Kidney epithelial cell (primary cell): ENCODE measurements at places on chromosomes 7 and 10. TPM values are rescaled to one million over a fixed set of nuclear protein-coding genes. Genes with fewer than 3 reads are reported as not detected.

DNA sequence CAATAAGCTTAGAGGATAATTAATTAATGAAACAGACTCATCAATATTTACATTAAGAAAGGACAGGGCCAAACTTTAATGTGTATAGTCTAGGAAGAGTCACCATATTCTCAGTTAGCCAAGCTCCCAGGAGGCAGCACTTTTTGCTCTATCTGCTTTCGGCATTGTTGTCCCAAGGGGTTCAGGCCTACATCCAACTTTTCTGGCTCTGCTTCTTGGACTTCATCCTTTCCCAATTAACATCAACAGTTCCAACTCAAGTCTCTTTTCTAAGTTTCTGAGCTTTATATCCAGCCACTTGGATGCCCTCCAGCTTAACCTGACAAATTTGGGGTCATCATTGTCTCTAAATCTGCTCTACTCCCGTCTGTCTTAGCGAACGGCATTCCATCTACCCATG is 42.8 kb downstream of the GLI3 start:
- DNase-seq: no peak

- DNase-seq: peak; percentile 18
Measured at GRCh38 chr10:115044891-115045290, 48.3 kb upstream of the ATRNL1 start.

GRCh38 chr7:108296911-108297310 is 159.3 kb downstream of the NRCAM start:
- no peak for DNase-seq

GRCh38 chr7:42161719-42162118 is 75.3 kb downstream of the GLI3 start:
- DNase-seq: no peak

DNA sequence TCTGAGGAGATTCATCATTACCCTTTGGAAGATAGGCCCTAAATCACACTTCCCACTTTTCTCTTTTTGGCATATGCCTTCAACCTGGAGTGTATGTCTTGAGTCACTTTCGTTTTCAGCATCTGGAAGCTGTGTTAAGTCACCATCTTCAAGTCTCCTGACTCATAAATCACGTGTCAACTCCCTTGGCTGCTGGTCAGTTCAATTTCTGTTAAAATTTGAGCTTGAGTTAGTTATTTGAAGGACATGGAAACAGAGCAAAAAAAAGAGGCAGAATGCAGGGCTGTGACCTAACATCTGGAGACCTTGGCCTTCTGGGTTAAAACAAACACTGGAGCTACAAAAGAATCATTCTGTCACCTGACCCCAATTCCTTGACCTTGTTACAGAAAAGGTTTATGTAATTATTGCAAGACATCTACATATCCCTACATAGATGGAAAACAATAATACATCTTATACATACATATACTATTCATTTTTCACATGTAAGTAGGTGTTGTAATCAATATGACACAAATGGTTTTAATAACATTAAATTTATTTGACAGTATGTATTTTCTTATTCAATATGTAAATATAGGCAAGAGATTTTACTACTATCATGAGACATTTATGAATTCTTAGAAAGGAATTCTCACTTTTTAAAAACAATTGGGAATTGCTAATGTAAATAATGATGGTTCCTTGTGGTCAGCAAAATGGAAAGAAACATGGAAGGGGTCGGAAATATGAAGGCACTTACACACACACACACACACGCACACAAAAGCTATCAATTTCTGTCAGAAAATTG is 169.7 kb upstream of the PHYHIPL start:
- peak; percentile 75 for DNase-seq

DNA sequence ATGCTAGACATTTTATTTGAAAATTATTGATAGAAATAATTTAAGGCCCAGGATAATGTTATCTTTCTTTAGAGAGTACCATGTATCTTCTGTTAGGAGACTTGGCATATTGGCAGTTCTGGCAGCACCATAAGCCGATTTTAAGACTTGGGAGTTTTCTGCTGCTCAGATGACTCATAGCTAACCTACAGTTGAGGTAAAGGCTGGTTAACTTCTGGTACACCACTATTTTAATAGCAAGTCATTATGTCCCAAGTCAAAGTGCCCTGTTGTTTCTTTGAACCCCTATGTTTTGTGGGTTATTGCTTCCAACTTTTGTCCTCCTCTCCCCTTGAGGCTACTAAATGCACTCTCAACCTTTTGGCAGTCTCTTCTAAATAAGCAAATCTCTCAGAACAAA is 25.2 kb downstream of the ATRNL1 start:
- DNase-seq: no peak

DNA sequence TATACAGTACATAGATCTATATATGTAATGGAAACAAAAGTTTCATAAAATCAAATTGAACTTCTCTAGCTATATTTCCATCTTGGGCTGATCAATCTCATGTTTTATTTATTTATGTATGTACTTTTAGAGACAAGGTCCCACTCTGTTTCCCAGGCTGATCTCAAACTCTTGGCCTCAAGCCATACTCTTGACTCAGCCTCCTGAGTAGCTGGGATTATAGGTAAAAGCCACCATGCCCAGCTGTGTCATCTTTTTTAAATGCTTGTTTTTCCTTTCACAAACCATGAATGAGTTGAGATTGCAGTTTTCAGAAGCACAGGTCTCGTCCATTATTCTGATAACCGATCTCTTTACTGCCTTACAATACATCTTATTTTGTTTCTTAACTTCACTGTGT is 400.9 kb downstream of the KCNMA1 start:
- no peak for DNase-seq

Gene OR9A2
- total RNA-seq: not detected in 2 replicates

Gene SYCE1
- 0.27 and 0.50 TPM in 2 replicates for total RNA-seq

Gene ITGB1
- total RNA-seq: 1,462 and 2,227 TPM in 2 replicates
